ENCODE measurements at places on chromosomes 11 and 22.

DNA sequence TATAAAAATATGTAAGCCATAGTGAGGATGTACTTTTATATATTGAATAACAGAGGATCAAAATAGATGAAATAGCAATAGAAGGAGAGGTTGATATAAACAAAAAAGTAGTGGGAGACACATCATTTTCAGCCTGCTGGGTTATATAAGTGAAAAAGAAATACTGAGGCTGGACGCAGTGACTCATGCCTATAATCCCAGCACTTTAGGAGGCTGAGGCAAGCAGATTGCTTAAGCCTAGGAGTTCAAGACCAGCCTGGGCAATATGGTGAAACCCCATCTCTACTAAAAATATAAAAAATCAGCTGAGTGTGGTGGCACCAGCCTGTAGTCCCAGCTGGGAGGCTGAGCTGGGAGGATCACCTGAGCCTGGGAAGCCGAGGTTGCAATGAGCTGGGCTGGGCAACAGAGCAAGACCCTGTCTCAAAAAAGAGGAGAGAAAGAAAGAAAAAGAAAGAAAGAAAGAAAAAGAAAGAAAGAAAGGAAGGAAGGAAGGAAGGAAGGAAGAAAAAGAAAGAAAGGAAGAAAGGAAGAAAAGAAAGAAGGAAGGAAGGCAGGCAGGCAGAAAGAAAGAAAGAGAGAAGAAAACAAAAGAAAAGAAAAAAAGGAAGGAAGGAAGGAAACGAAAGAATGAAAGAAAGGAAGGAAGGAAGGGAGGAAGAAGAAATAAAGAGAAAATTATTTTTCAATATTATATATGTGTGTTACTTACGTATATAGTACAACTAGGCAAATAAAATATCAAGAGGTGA is 7.0 kb upstream of the P2RY2 start:
- DNase-seq, result no peak

- DNase-seq, result no peak
Observed at GRCh38 chr11:48008951-48009270, 28.6 kb downstream of the PTPRJ start.

GRCh38 chr22:22877523-22878210 is 9.9 kb upstream of the IGLL5 start:
- peak; percentile 3 for DNase-seq

GRCh38 chr11:94746721-94747120 is 21.4 kb upstream of the AMOTL1 start:
- no peak for DNase-seq

DNA sequence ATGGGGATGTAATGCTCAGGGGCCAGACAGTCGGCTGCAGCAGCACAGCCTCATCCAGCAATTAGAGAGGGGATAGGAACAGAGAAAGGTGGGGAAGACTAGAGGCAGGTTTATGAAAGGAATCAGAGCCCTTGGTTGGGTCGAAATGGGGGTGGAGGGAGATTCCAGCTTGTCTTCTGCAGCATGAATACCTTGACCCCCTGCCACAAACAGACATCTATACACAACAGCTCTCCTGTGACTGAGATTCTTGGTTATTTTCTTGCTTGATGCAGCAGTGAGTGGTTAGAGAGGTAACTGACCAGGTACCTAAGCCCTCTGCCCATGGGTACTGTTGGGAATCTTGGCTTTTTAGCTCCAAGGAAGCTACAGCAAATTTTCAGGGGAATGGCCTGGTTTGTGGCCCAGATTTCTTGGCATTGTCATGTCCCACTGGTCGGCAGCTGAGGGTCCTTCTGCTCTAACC is at the start of gene TRIM49D1:
TRIM49D1 (minus strand) TSS at position 51 of the 466 bp plus-strand sequence. CDS start 4,535 bp downstream, outside the sequence.
- no peak for DNase-seq
